Cardiac muscle cell (in vitro differentiated cells and primary cell): ENCODE measurements at places on chromosomes 13 and 19.

- DNase-seq, result peak; percentile 55
These were observed at the start of gene NALCN for GRCh38 chr13:101416181-101417042. NALCN (minus strand) TSS chr13:101416508; CDS start chr13:101399126, 17,382 bp downstream.

GRCh38 chr19:35143231-35143715 lies at the start of gene FXYD7:
FXYD7 (plus strand) TSS chr19:35143255; CDS start chr19:35143334, 79 bp downstream.
- DNase-seq, result no peak

GRCh38 chr19:14096272-14096992 lies 5.9 kb upstream of the SAMD1 start:
- DNase-seq, result no peak

DNA sequence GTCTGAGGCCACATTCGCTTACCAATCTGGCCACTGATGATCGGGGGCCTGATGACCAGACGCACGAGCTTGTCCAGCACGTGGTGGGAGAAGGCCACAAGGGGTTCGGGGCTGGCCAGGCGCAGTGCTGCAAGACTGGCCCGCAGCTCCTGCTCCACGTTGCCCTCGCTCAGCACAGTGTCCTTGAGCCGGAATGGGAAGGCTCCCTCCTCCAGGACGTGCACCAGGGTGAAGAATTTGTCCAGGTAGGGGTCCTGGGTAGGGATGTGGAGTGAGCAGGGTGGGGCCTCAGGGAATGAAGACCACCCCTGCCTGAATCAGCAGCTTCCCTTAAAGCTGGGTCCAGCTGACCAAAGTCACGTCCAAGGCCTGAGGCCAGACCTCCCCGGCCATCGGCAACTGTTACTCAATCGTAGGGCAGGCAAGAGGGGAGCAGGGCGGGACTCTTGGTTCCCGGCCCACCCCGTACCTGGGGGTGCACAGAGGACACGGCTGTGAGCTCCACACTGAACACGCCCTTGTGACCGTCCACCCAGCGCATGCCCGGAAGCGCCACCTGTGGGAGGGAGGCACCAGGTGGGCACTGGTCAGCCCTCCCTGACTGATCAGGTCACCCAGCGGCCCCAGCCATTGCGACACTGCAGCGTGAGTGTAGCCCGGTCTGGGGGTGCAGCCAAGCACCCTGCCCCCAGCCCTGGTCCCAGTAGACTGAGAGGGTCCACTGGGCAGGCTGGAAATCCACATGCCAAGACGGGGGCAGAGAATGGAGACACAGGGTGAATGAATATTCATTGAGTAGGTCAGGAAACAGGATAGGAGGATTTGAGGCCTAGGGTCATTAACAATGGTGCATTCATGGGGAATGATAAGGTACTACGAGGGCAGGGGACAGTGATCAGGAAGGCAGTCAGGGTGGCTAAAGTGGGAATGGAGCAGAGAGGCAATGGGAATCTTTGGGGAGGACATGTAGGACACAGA lies 2.8 kb upstream of the ANGPTL8 start:
- DNase-seq, result no peak

GRCh38 chr19:44635581-44636438 lies 7.9 kb upstream of the PVR start:
- DNase-seq, result no peak

GRCh38 chr19:9786342-9786741 lies 17.8 kb upstream of the ZNF846 start:
- no peak for DNase-seq

DNA sequence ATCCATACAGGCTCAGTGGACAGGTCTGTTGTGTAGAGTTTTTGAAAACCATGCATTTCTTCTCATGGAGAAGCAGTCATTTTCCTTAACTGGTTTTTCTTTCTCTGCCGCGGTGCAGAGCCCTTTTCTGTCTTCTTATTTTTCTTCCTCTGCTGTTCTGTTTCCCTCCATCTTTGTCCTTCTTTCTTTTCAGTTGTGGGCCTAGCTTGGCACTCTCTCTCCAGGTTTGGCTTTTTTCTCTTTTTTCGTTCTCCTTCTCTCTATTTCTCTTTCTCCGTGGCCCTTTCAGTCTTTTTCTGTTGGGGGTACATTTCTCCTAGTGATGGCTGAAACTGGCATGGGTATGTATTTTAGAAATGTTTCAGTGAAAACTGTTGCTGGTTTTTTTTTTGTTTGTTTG lies 24.1 kb downstream of the NFIX start:
- DNase-seq, result no peak

DNA sequence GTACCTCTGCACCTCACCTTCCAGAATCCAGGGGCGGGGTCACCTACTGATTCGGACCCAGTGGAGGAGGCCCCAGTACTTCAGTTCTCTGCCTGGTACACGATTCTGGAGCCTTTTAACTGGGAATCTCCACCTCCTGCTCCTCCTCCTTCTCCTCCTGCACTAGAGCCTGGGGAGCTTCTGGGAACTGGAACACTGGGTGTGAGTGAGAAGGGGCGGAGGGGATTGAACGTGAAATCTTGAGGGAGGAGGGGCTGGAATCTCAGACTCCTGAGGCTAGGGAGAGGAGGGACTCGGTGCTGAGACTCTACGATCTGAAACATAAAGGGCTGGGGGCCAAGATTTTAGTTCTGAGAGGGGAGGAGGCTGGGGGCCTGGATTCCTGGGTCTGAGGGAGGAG lies at the start of gene KLK8:
TSS of gene KLK8 (minus strand) at position 90 of the 400 bp plus-strand sequence. CDS start 437 bp downstream, outside the sequence.
- no peak for DNase-seq

DNA sequence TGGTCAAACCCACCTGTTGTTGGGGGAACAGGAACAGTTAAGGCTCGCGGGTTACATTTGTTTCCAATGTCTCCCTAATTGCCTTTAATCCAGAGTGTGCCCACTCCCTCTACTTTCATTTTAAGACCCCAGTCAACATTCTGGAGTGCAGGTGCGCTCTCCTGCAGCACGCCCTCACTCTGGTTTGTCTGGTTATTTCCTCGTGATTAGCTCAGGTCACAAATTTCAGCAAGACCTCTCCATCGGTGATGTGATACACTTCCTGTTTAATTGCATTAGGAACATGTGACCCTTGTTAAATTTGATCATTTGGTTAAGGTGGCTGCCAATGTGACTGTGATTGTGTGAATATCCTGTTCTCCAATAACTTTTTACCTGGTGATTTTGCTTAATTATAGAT lies 53.0 kb downstream of the TEX29 start:
- no peak for DNase-seq

- no peak for DNase-seq
These were observed 4.3 kb downstream of the NOTCH3 start for GRCh38 chr19:15196360-15197005.

GRCh38 chr19:6529937-6530385 lies 865 bp upstream of the TNFSF9 start:
- DNase-seq, result no peak

- DNase-seq, result no peak
These were observed 532.7 kb upstream of the SPRY2 start for GRCh38 chr13:80873589-80873988.

DNA sequence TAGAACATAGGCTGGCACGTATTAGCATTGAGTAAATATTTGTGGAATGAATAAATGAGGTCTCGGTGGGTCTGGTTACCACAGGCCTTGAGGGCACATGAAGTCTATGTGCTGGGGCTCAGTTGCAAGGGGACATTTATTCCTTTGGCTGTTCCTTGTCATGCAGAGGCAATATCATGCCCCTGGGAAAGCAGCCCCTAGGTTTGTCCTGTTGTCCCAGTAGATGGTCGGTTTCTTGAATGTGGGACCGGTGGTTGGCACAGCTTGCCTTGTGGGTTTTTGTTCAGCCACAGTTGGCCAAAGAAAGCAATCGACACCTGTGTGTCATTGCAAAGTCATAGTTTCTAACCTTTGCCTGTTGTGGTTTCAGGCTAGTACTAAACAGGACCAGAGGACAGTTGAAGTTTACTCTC lies 24.7 kb upstream of the GPR183 start:
- no peak for DNase-seq

DNA sequence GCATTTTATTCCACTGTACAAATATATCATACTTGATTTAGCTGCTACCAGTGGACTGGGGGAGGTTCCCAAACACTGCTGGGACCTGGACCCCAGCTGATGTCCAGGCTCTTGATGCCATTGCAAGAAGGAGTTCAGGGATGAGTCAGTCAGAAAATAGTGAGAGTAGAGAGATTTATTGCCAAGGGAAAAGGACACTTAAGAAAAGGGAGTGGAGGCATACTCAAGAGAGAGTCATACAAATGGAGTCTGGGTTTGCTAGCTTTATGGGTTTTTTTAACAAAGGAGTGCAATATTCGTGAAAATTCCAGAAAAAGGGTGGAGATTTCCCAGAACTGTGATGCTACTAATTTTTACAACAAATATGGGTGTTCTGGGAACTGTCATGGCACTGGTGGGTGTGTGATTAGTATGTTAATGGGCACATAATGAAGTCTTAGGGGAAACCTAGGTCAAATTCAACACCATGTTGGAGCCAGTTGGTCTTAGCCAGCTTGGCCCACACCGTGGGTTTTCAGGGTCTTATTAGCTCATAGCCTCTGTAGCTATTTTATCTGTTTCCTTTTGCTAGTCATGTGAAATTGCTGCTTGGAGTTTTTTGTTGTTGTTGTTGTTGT lies 36.2 kb downstream of the GPC6 start:
- DNase-seq, result no peak

DNA sequence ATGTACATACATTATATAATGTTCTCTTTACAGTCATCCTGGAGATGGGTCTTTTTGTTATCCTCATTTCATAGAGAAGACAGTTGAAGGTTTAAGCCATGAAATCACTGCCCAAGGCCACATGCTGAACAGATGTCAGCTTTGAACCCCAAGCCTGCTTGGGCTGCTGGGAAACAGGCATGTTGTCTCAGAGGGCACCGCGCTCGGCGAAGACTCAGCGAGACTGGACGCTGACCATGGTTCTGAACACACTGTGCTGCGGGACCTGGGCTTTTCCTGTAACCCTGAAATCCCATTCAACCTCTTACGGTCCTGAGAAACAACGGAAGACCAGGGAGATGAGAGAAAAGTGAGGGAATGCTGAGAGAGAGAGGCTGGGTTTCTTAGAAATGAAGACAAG lies 27.3 kb downstream of the LRFN3 start:
- DNase-seq, result peak; percentile 73

GRCh38 chr19:28519218-28519779 lies 693.7 kb downstream of the UQCRFS1 start:
- no peak for DNase-seq

- DNase-seq, result no peak
These were observed 52.6 kb upstream of the OLFM4 start for GRCh38 chr13:52975969-52976368.

GRCh38 chr13:99258946-99259345 lies 767 bp upstream of the GPR18 start:
- no peak for DNase-seq

GRCh38 chr13:91399189-91400062 lies 1.0 kb downstream of the GPC5 start:
- no peak for DNase-seq

DNA sequence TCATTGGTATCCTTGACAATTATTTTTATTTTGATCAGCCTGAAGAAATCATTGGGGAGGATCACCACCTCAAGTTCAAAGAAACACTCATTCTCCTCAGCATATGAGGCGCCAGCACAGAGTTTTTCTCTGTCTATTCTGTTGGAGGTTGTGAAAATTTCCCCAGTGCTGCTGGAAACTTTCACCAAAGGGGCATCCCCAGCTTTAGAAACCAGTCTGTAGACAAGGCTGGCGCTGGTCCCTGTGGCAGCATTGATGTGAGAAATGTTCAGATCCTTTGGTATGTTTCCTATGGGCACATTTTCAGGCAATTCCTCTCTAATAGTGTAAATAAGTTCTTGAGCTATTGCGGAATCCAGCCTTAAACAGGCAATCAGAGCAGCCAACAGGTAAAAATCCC lies 2.1 kb downstream of the PCDH9 start:
- DNase-seq, result no peak

- no peak for DNase-seq
These were observed 268.5 kb downstream of the B3GLCT start for GRCh38 chr13:31468114-31468902.

DNA sequence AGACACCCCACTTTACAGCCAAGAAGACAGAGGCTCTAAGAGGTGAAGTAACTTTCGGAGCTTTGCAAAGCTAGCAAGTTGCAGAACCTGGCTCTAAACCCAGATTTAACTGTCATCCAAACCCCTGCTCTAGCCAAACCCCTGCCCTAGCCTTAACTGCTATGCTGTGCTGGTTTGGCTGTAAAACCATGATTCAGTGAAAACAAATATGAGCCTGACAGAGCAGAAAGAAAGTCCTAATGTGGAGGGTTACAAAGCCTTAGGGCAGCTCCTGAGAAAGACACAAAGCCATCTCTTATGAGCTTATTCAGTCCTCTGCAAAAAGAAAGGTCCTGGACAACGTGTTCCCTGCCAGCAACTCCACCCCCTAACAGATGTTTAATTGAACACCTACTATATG lies 172.8 kb downstream of the KATNAL1 start:
- DNase-seq, result no peak

DNA sequence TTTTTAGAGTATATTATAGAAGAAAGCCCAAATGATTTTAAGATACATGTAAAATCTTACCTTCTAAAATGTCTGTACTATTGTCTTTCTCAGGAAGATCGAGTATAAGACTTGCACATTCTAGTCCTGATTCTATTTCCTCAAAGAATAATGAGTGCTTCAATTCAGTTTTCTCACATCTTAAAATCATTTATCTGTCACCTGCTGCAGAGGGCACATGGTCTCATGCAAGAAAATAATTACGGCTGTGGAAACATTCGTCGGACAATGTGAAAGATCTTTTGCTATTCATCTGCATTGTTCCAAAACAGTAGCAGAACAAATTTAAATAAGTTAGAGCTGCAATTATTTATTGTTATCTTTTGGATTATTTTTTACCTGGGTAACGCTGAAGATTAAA lies 1403.5 kb downstream of the PCDH9 start:
- no peak for DNase-seq

DNA sequence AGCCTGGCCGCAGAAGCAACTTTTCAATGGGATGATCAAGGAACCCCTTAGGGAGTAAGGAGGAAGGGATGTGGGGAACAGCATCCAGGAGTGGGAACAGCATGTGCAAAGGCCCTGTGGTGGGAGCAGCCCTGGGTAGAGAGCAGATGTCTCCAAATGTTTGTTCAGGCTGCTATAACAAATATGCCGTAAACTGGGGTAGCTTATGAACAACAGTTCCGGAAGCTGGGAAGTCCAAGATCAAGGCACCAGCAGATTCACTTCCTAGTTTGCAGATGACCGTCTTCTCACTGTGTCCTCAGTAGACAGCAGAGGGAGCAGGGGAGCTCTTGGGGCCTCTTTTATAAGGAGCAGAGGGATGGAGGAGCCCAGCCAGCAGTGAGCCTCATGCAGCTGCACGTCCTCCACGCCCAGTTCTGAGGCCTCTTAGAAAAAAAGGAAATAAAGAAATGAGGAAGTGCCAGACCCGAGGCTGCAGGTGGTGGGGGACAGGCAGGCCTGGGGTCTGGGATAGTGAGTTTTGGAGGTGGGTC lies 4.2 kb upstream of the LRRC25 start:
- DNase-seq, result peak; percentile 78

GRCh38 chr13:24625870-24626849 lies 54.0 kb upstream of the ATP12A start:
- DNase-seq, result no peak
